Hematopoietic multipotent progenitor cell treated with erythropoietin and hydrocortisone succinate and interleukin-3 and kit ligand, for 17 days (in vitro differentiated cells): ENCODE measurements at places on chromosomes 11 and 22.

GRCh38 chr11:46999217-46999616 lies 62.7 kb downstream of the CSTPP1 start:
- DNase-seq: no peak

- DNase-seq: peak; percentile 69
Measured at GRCh38 chr11:1932105-1932480, 12.6 kb downstream of the TNNT3 start.

DNA sequence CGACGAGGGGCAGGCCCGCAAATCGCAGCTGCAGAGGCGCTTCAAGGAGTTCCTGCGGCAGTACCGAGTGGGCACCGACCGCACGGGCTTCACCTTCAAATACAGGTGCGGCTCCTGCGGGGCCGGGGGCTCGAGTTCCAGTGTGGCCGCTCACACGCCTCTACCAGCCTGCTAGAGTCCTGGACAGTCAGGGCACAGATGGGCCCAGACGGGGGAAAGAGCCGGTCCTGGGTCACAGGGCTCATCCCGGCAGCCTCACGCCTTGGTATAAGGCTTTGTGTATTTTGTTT lies 506 bp downstream of the MCM5 start:
- no peak for DNase-seq

DNA sequence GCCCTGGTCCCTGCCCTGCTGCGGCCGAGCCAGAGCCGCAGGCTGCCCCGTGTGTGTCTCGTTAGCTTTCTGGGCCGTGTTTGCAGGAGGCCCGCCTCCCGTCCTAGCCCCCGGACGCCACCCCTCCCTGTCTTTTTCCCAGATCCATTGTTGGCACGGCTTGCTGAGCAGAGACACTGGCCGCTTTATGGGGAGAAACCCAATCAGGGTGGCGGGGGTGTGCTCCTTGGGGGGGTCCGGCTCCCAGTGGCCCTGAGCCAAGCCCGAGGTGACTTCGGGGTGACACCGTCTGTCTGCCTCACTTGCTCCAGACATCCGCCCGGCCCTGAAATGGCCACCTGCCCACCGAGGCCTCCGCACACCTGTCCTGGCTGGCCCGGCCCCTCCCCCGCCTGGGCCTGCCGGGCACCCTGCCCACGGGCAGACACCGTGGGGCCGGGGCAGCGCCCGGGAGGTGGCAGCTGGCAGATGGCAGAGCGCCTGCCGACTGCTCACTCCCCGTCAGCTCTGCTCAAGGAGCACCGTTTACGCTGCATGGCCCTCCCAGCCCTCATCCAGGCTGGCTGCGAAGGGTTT lies 43.1 kb upstream of the PPARA start:
- no peak for DNase-seq

- DNase-seq: no peak
Measured at GRCh38 chr11:10777806-10778205, 26.8 kb downstream of the CTR9 start.

GRCh38 chr11:114501901-114502300 lies 57.8 kb downstream of the NXPE1 start:
- DNase-seq: no peak

DNA sequence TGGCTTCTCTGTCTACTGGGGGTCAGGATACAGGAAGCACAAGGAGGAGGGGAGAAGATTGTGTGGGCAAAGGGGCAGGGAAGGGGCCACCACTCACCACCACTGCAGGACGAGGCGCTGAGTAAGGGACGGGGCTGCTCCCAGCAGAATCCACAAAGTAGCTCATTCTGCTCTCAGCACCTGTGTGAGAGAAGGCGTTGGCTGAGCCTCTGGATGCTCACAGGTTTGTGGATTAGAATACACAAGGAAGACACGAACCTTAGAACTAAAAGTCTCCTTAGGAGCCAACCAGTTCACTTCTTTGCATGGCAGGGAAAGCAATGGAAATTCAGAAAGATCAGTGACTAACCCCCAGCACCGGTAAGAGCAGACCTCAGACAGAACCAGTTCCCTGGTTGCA lies 14.4 kb downstream of the ETS1 start:
- DNase-seq: no peak

GRCh38 chr11:23288003-23288783 lies 427.9 kb upstream of the CCDC179 start:
- no peak for DNase-seq

- no peak for DNase-seq
Measured at GRCh38 chr11:66015454-66015881, 3.7 kb downstream of the CST6 start.

- DNase-seq: no peak
Measured at GRCh38 chr11:128802358-128802981, 64.6 kb downstream of the KCNJ1 start.

GRCh38 chr11:64409707-64410403 lies 50.9 kb downstream of the RPS6KA4 start:
- DNase-seq: no peak

GRCh38 chr11:117361432-117361831 lies 33.8 kb downstream of the CEP164 start:
- DNase-seq: no peak

- no peak for DNase-seq
Measured at GRCh38 chr11:2574553-2575535, 125.0 kb downstream of the KCNQ1OT1 start.

DNA sequence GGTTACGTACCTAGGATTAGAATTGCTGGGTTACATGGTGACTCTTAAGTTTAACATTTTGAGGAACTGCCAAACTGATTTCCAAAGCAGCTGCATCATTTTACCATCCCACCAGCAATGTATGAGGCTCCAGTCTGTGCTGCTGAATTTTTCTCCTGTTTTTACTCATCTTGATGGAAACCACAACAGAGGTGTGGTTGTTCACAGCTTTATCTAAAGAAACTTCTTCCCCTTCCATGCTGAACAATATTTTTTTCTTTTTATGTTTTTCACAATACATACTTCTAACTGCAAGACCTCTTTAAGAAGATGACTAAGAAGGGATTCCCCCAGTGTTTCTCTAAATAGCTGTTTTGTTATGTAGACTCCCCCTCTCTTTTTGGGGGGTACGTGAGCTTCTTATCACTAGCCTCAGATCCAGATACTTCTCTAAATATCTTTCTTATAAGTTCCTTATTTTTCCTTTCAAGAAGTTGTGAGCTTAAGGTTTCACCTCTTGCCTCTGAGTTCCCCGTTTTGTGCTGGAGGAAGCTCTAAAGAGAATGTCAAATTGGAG lies 24.0 kb downstream of the TCP11L1 start:
- no peak for DNase-seq

DNA sequence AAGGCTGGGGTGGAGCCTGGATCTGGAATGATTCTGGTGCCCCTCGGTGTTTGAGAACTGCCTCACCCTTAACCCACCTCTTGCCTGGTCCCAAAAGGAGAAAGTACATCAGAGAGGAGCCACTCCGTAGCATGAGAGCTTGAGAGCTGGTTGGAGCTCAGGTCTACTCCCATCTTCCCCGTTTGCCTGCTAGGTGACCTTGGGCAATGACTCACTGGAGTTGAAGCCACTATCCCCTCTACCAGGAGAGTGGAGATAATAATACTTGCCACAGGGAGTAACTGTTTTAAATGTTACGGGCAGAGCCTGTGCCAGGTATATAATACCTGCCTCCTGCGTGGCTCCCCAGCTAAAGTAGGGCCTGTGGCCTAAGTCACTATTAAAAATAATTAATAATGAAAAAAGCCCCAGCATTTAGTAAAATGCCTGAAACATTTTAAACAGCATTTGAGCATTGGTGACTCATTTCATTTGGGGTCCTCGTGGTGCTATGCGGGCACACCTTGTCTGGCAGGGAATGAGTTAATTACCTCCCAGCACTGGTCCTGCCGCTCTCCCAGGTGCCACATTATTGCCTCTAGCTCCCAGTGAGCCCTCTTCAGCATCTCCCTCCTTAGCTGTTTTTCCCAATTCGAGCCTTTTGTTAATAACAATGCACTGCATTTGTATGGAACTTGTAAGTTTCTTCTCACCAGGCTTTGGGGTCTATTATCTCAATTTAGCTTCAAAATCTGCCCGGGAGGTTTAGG lies 22.5 kb downstream of the CYTH4 start:
- no peak for DNase-seq

GRCh38 chr11:132901638-132902471 lies 630.4 kb downstream of the OPCML start:
- DNase-seq: no peak

DNA sequence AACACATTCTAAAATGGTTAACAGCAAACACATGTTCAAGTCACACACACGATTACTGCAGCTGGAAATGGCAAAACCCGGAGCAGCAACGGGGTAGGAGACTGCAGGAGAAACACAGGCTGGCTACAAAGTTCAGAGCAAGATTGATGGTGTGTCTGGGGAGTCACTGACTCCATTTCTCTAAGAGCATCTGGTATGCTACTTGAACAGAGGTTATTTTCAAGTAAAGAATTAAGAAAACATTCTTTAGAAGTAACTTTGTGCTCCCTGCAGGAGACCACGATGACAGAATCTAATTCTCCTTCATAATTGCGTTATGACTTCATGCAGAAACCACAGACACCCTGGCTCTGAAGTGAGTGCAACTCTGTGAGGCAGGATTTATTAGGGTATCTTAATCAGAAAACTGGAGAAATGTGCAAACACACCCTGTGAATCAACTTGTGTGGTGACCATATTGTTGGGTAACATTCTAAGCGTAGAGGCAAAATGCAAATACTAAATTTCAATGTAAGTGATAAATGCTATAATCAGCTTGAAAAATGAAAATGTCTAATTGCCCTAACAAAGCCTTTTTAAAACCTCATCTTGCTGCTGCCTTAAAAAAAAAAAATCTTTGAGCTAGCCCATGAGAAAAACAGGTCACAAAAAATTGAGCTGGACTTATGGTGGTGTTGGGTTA lies 303.0 kb downstream of the CADM1 start:
- no peak for DNase-seq

- no peak for DNase-seq
Measured at GRCh38 chr22:20455709-20456063, 18.1 kb upstream of the SCARF2 start.

DNA sequence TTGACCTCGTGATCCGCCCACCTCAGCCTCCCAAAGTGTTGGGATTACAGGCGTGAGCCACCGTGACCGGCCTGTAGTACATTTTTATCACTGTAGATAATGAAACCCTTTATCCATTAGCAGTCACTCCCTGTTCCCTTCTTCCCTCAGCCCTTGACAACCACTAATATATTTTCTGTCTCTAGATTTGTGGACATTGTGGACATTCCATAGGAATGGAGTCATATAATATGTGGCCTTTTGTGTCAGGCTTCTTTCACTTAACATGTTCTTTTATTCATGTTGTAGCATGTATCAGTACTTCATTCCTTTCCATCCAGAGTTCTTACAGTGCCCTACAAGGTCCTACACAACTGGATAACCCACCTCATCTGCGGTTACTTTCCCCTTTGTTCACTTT lies 30.5 kb downstream of the RRM1 start:
- DNase-seq: no peak

DNA sequence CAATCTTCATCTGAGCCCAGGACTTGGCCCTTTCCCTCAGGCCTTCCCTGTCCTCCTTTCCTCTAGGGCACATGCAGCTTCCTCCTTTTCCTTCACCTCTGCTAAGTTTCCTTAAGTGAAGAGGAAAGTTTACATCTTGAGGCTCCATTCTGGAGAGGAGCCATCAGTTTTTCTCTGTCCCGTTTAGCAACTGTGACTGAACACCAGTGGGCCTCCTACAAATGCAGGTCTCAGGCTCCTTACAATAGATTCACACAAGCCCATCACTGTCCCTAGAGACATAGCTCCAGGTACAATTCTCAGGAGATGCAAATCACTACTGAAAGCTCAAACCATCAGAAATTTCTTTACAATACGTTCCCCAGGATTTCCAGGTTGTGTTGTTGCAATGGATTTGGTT lies 23.3 kb upstream of the LYVE1 start:
- no peak for DNase-seq

DNA sequence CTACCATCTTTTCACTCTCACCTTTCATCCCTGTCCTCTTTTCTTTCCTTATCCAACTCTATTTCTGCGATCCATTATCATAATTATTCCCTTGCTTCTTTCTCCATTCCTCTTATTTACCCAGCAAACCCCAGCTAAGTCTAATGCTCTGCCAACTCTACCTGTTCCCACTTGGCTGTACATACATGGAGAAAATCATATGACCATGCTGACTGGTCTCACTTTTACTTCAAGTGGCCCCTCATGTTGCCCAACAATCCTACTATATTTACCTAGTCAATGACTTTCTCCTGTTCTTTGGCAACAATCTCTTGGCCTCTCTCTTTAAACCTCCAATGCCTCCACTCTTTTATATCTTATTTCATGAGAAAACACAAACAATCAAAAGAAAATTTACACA lies 94.1 kb downstream of the USP35 start:
- no peak for DNase-seq

DNA sequence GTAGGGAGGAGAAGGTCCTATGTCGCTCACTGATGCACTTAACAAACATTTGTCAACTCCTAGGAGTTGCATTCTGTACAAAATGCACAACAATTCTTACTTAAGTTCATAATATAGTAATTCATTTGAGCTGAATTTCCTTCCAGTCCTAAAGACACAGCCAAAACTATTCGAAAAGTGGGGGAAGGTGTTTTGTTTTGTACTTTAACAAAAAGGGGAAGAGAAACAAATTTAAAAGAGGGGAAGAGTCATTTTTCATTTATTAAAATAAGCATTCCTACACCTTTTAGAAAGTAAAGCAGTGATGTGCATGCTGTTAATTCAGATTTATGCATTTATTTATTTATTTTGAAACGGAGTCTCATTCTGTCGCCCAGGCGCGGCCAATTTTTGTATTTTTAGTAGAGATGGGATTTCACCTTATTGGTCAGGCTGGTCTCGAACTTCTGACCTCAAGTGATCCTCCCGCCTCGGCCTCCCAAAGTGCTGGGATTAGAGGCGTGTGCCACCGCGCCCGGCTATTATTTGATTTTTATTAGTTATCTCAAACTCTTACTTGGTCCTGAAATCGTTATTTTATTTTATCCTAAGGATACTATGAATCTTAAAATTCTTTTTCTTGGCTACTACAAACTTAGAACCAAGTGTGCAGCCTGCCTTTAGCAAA lies 1.1 kb upstream of the FANCF start:
- DNase-seq: peak; percentile 9

- DNase-seq: no peak
Measured at GRCh38 chr11:108838792-108839105, 173.9 kb downstream of the DDX10 start.

- peak; percentile 38 for DNase-seq
Measured at GRCh38 chr11:61921446-61921845, 4.1 kb upstream of the RAB3IL1 start.

DNA sequence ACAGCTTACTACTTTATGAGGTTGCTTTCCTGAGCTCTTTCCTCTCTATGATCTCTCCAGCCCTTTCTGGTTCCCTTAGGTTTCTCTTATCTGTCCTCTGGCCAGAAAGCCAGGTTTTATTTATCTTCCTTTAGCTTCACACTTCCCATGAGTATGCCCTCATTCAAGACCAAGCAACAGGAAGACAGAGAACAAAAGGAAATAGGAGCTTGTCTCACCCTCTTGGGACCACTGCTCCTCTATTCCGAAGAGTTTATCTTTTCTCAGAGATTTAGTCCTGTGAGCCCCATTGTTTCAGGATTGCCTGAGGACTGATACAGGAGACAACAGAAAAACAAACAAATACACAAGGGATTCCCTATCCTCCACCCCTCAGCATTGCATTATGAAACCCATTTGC lies 62.4 kb upstream of the CCDC179 start:
- no peak for DNase-seq

- no peak for DNase-seq
Measured at GRCh38 chr11:72712841-72713240, 38.6 kb upstream of the PDE2A start.
